Astrocyte (in vitro differentiated cells and primary cell): ENCODE measurements at places on chromosomes 13 and 19. TPM values are rescaled to one million over a fixed set of nuclear protein-coding genes. Genes with fewer than 3 reads are reported as not detected.

COMP gene
- 1.7 and 2.3 TPM in 2 replicates for total RNA-seq

GRCh38 chr13:28849441-28849840 is 29.3 kb downstream of the MTUS2 start:
- peaks cover 2% of the 10 kb centered on the region for H3K27me3 ChIP-seq
- no peaks in the 10 kb centered on the region for H3K36me3 ChIP-seq
- DNase-seq = no peak
- H3K27ac ChIP-seq = no peak overlapping the region
- H3K4me3 ChIP-seq = no peak overlapping the region

RFPL4AL1 gene
- not detected in 2 replicates for total RNA-seq

LRRC8E gene
- total RNA-seq = 6.5 and 6.6 TPM in 2 replicates

DNA sequence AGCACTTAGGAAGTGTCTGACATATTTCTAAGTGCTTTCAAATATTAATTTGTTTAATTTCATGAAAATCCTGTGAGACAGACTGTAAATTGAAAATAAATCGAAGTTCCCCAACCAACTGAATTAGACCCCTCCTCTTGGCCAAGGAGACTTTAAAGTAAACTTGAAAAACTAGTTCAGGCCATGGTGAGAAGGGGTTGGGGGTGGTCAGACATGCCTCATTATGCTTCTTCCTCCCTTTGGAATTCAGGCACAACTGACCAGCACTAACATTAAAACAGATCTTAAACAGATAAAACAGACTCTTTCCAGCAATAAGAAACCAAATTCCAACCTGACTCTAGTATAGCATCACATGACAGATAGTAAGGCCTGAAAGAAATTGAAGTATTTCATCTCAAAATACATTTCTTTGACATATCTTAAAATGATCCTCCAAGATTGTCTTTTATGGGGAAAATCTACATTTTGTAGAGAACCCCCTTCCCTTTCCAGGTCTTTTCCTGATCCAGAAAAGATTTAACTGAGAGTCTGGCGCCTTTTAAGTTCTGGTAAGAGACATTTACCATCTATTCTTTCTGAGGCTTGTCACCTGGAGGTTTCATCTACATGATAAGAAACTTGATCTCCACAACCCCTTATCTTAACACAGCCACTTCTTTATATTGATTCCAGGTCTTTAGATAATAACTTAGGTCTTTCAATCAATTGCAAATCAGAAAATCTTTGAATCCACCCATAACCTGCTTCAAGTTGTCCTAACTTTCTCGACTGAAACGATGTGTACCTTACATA is 336.5 kb downstream of the PCDH20 start:
- H3K36me3 ChIP-seq = no peaks in the 10 kb centered on the region
- H3K27me3 ChIP-seq = no peaks in the 10 kb centered on the region
- no peak for DNase-seq

GRCh38 chr19:13796301-13797057 is 1.2 kb downstream of the ZSWIM4 start:
- no peaks in the 10 kb centered on the region for H3K27me3 ChIP-seq
- DNase-seq = peak; percentile 95
- H3K27ac ChIP-seq = peak overlapping the region; percentile 95
- peaks cover 32% of the 10 kb centered on the region for H3K4me1 ChIP-seq
- peak overlapping the region; percentile 80 for H3K4me3 ChIP-seq

DNA sequence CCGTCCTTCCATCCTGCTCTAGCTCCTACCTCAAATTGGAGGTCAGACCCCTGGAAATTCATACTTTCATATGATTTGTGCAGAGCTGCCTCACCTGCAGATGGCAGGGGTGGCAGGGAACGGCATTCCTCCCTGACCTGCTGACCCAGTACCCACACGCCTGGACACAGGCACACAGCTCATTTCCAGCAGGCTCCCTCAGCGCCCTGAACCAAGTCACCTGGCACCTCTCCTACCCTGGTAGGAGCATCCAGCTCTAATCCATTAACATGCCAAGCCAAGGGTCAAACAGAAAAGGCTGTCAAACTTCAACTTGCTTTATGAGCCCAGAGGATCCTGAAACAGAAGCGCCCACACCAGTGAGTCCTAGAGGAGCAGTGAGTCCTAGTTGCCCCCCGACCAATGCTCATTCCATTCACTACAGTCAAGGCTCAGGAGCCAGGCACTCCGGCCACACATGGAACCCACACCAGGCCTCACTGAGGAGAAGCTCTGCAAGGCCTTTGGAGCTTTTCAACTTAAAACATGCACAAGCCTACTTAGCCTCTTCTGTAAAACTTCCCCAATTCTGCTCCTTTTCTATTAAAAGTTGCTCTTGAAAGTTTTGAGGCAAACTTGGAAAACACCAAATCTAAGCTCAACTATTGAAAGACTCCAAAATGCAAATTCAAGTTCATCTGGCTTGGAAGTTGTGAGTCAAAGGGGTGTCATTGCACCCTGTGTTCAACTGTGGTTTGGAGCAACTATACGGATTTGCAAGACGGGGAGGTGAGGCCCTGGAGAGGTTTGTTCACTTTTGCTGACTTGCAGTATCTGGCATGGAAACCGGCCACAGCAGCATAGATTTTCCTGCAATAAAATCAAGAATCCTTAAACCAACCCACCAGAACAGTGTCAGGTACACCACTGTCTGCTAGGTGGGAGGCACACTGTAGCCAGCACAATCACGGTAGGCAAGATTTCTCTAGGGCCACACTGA is 96.7 kb downstream of the CRYL1 start:
- no peak overlapping the region for H3K27ac ChIP-seq
- peaks cover 4% of the 10 kb centered on the region for H3K27me3 ChIP-seq
- no peak overlapping the region for H3K4me3 ChIP-seq
- peak; percentile 80 for DNase-seq

GRK1 gene
- not detected in 2 replicates for total RNA-seq

NKG7 gene
- total RNA-seq = not detected in 2 replicates

DNA sequence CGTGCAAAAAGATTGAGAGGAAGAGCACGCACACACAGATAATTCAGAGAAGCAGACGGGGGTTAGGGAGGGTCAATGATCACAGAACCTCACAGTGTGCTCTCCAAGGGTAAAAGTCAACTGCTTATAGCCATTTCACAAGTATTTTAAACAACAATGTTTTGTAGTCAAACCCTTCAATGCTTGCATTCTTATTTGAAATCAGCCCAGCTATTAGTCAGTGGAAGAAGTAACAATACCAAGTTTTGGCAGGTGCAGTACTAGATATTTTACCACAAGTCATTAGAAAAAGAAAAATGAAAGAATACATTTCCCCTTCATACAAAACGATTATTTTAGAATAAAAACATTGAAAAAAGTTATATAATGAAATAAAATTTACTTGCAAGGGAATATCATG is 2.6 kb downstream of the CSNK1A1L start:
- no peaks in the 10 kb centered on the region for H3K4me1 ChIP-seq
- peak; percentile 75 for DNase-seq
- no peak overlapping the region for H3K27ac ChIP-seq
- H3K4me3 ChIP-seq = no peak overlapping the region
- no peaks in the 10 kb centered on the region for H3K27me3 ChIP-seq

CCDC194 gene
- 14.1 and 15.5 TPM in 2 replicates for total RNA-seq

DNA sequence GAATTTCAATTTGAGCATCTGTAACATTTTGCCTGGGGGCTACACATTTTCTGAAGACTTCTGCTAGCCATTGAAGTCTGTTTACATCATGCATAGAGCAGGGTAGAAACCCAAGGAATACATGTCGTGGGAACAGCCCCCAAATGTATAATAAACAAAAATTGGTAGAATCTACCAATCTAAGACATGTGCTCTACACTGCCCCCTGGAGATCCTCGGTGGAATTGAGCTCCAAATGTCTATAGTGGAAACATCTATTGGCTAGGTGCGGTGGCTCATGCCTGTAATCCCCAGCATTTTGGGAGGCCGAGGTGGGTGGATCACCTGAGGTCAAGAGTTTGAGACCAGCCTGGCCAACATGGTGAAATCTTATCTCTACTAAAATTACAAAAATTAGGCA is 57.3 kb downstream of the MBD3L2B start:
- H3K36me3 ChIP-seq = no peaks in the 10 kb centered on the region
- H3K27me3 ChIP-seq = no peaks in the 10 kb centered on the region
- H3K4me1 ChIP-seq = no peaks in the 10 kb centered on the region
- no peak for DNase-seq

CDC42EP5 gene
- total RNA-seq = 57.9 and 64.2 TPM in 2 replicates

- H3K27ac ChIP-seq = no peak overlapping the region
- H3K36me3 ChIP-seq = no peaks in the 10 kb centered on the region
- no peak for DNase-seq
- H3K4me3 ChIP-seq = no peak overlapping the region
- no peaks in the 10 kb centered on the region for H3K27me3 ChIP-seq
These were observed 239.4 kb downstream of the TEX29 start for GRCh38 chr13:111559612-111560403.

- H3K4me1 ChIP-seq = no peaks in the 10 kb centered on the region
- H3K4me3 ChIP-seq = no peak overlapping the region
- no peaks in the 10 kb centered on the region for H3K36me3 ChIP-seq
- DNase-seq = no peak
- H3K27me3 ChIP-seq = no peaks in the 10 kb centered on the region
- no peak overlapping the region for H3K27ac ChIP-seq
These were observed 21.0 kb upstream of the SPRY2 start for GRCh38 chr13:80361883-80362327.

ZNF587 gene
- total RNA-seq = 36.7 and 37.4 TPM in 2 replicates

DNA sequence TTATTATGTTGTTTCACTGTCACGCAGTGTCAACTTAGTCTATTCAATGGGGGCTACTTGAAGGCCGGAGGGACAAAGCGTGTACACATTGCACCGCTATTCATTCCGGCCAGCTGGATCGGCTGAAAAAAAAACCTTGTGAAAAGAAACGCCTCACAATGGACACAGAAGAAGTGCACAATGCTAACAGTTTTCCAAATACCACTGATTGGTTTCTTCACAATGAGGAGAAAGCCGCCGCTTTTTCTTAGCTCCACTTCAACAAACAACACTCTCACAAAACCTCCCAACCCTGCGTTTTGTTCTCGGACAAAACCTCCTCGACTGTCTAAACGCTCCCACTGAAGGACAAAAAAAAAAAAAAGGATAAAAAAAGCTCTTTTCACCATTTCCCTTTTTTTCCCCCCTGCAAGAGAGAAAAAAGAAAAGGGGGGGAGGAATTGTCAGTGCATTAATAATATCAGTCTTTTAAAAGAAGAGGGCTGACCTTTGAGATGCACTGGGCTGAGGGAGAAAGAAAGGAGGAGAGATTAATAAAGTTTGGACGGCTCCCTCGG is 5.4 kb downstream of the SOX21 start:
- H3K4me1 ChIP-seq = peaks cover 3% of the 10 kb centered on the region
- no peak overlapping the region for H3K27ac ChIP-seq
- H3K4me3 ChIP-seq = peak overlapping the region; percentile 34
- no peak for DNase-seq

GRCh38 chr19:31578326-31578725 is 229.1 kb upstream of the TSHZ3 start:
- H3K4me3 ChIP-seq = no peak overlapping the region
- no peak for DNase-seq
- no peaks in the 10 kb centered on the region for H3K36me3 ChIP-seq

DNA sequence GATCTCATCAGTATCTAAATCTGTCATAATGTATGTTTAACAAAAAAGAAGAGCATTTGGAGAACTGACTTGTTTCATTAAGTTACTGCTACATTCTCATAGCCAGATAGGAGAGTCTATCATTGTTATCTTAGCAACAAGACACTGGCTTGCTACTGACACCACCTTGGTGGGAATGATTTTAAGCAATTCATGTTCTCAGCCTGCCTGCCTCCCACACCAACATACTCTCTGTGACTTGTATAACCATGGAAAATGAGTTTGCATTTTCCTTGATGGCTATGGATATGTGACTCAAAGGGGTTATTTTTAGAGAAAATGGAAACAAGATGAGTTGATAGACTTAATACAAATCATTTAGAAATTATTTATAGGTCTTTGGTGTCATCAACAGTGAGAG is 1308.9 kb downstream of the OLFM4 start:
- no peak overlapping the region for H3K27ac ChIP-seq
- H3K4me1 ChIP-seq = no peaks in the 10 kb centered on the region
- H3K36me3 ChIP-seq = no peaks in the 10 kb centered on the region
- no peak for DNase-seq
- H3K4me3 ChIP-seq = no peak overlapping the region

- no peaks in the 10 kb centered on the region for H3K4me1 ChIP-seq
- H3K27ac ChIP-seq = no peak overlapping the region
- H3K36me3 ChIP-seq = no peaks in the 10 kb centered on the region
- DNase-seq = no peak
These were observed 9.3 kb downstream of the CD177 start for GRCh38 chr19:43362745-43363144.

DNA sequence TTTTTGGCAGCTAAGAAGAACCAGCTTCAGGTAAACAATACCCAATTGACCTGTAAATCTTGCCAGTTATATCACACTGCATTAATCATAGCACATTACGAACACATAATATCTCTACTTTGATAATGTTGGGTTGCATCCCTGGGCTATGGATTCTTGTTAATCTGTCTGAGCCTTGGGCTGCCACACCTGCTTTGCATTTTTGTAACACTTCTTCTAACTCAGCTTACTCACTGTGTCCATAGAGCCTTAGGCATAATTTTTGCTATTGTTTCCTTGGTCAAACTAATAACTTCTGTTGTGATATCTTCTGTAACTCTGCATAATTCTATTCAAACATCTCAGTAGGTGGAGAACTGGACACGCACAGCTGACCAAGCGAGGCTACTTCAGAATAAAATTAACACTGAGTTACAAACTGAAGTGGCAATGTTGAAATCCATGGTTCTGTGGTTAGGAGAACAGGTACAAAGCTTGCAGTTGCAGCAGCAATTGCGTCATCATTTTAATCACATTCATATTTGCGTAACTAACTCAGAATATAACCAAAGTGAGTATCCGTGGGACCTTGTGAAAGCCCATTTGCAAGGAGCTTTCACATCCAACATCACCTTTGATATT is 6.4 kb downstream of the ZNF350 start:
- DNase-seq = no peak
- H3K27me3 ChIP-seq = no peaks in the 10 kb centered on the region
- H3K4me1 ChIP-seq = no peaks in the 10 kb centered on the region
- no peak overlapping the region for H3K27ac ChIP-seq
- H3K36me3 ChIP-seq = no peaks in the 10 kb centered on the region

GRCh38 chr13:113748101-113748861 is 10.7 kb upstream of the TMEM255B start:
- no peak for DNase-seq
- no peak overlapping the region for H3K4me3 ChIP-seq
- H3K27me3 ChIP-seq = peaks cover 6% of the 10 kb centered on the region
- H3K27ac ChIP-seq = no peak overlapping the region
- H3K36me3 ChIP-seq = no peaks in the 10 kb centered on the region
- H3K4me1 ChIP-seq = no peaks in the 10 kb centered on the region
